ENCODE measurements at places on chromosomes 6 and 20.

DNA sequence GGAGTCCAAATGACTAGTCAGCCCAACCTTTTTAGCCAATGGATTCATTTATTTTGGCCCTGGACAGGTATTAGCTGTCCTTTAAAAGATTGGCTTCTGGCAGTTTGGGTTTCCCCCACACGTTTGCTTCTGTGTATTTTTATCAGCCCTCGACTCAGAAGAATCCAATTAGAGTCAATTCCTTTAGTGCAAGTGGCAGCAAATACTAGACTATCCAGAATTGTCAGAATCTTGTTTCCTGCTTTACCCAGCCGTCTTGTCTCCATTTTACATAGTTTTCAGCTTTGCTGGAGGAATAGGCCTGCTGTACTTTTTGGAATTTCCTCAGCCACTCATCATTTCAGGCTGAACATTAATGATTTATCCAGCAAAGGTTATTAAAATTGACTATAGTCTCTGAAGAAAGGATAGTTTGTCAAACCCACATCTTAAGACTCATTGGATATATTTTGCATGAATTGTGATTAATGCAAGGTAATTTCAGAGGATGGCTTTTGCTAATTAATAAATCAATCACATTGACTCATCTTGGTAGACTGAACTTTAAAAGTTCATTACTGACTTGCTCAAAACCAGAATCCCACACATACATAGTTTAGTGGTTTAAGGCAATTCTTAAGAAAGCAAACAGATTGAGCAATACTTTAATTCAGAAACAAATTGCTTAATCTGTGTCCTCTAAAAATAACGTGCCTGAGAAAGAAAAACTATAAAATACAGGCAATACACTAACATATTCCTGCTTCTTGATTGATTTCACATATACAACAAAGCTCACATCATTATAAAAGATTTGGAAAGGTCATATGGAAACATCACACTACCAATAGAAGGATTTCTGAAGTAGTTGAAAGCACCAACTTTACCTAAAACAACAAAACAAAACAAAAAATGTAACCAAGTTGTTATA is 62.9 kb upstream of the ZNF217 start:
- DNase-seq = peak; percentile 86

- no peak for DNase-seq
Measured at GRCh38 chr20:64052987-64053840, 3.8 kb upstream of the SOX18 start.

GRCh38 chr6:163705923-163706322 is 291.4 kb downstream of the QKI start:
- no peak for DNase-seq

GRCh38 chr6:50998905-50999304 is 180.2 kb downstream of the TFAP2B start:
- no peak for DNase-seq

DNA sequence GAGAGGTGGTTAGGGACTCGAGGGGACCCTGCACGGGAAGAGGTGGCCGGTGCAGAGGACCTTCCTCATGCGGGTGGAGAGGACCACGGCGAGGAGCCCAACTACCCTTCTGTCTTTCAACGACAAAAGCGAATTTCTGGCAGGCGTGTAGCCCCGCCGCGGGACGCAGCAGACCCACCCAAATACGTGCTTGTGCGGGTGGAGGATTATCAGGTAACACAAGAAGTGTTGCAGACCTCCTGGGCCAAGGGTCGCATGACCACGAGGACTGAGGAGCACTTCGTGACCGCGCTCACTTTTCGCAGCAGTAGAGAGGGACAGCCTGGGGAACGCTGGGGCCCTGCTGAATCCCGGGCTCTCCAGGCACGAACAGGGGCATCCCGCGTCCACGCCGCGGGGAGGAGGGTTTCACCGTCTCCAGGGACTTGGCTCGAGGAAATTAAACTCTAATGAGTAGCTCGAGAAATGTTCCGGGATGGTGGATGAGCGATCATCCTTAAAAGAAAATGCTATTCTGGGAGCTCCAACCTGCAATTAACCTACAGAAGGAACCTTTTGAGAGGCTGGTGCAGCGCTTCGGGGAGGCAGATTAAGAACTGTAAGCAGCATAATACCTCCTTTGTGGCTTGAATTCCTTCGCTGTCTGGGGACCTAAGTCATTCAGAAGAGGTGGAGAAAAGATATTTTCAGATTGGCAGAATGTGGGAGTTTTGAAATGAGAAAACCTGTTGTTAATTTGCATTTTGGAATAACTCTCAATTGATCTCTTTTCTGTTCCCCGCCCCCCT is 804 bp downstream of the C6orf141 start:
- DNase-seq = peak; percentile 30

DNA sequence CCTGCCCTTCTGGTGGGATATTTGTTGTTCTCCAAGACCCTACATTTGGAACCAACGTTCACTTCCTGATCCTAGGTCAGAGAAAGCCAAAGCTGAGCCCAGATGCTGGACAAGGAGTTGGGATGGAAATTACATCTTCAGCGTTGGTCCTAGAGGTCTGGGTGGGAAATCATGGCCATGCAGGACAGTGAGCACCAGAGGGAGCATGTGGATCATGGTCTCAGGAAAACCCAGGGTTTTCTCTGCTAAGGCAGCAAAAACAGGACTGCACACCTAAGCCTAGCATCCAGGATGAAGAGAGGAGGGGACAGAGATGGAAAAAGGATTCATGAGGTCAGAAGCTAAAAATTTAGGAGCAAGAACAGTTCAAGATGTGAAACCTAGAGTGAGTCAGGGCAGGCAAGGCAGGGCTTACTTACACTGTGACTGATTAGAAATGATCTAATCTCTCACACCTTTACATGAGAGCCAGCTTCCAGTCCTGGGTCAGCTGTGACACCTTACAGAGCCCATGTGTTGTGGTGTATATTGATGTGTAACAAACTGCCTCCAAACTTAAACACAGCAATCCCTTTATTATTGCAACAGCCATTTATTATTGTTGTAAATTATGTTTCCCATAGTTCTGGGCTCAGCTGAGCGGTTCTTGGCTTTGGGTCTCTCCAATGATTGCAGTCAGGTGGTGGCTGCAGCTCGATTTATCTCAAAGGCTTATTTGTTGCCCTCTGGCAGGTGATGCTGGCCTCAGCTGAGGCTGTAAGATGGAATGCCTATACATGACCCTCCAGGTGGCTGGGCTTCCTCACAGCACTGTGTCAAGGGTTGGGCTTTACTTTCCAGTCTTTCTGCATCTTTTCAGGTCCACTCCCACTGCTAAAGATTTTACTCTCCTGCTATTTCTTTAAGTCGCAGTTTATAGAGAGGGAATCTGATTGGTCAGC is 6.5 kb downstream of the C20orf202 start:
- DNase-seq = no peak

GRCh38 chr20:34535857-34536256 is 19.6 kb downstream of the DYNLRB1 start:
- DNase-seq = no peak

- DNase-seq = peak; percentile 21
Measured at GRCh38 chr6:17156112-17156921, 54.5 kb downstream of the STMND1 start.

DNA sequence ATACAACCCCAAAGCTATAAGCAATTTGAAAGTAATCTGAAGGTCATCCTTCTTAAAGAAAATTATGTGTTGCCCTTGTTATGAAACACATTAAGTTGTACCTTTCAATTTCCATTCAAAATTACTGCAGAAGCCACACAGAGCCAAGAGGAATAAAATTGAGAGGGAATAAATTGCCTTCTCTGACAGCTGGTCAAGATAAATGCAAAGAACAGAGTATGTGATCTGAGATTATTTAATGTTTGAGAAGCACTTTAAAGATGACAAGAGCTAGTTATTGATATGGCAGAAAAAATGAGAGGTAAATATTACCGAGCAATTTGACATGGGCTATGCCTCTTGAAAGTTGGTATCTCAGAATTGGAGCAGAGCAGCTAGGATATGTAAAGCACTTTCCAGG is 61.6 kb downstream of the TRDN start:
- no peak for DNase-seq

DNA sequence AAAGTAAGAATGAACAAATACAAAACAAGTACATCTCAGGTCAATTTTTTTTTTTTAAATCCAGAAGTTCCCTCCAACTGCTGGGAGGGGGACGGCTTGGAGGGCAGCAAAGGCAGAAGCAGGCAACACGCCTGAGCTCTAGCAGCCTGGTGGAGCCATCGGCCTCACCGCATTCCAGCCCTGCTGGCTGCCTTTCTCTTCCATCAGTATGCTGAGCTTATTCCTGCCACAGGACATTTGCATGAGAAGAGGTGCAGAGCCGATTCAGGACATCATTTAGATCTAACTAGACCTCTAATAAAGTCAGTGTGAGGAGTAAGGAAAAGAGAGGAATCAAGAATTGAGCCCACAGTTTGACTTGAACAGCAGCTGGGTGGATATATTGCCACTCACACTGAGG is 318.8 kb downstream of the ZFAND3 start:
- DNase-seq = no peak

- DNase-seq = no peak
Measured at GRCh38 chr20:45828589-45828988, 1.5 kb upstream of the TNNC2 start.

All from T47D (cell line).